ENCODE measurements at places on chromosomes 1 and 21.

- H3K36me3 ChIP-seq = peaks cover 42% of the 10 kb centered on the region
- ATAC-seq = no peak
- no peaks in the 10 kb centered on the region for H3K27me3 ChIP-seq
- H3K4me3 ChIP-seq = no peak overlapping the region
- no peak overlapping the region for H3K27ac ChIP-seq
- no peaks in the 10 kb centered on the region for H3K4me1 ChIP-seq
Measured at GRCh38 chr1:20840731-20841130, 53.6 kb upstream of the HP1BP3 start.

GRCh38 chr1:155706139-155706538, 17.2 kb downstream of the DAP3 start:
- peaks cover 19% of the 10 kb centered on the region for H3K4me1 ChIP-seq
- ATAC-seq = no peak
- peaks cover 23% of the 10 kb centered on the region for H3K36me3 ChIP-seq
- H3K27ac ChIP-seq = no peak overlapping the region
- H3K4me3 ChIP-seq = no peak overlapping the region

DNA sequence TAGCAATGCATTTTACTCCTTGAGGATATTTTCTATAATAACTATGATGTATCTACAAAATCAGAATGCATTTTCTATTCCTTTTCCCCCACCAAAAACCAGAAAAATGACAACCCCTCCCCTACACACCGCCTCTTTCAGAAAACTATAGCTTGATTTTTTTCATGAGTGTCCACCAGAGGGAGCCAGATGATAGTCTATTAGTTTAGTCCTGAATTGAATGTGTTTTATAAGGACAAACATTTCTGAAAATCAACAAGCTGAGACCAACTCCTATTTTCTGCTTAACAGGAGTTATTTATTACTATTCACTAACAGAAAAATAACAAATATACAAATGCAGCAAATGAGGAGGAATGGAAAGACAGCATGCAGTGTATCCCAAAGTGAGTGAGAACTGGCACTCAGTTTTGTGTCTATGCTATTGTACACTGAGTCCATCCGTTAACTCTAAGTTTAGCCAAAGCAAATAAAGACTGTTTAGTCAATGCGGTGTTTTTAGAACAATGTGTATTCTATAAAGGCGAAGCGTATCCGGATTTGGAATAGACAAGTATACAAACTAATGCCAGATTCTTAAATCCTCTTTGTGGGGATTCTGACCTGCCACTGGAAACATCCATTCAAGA, 182.6 kb downstream of the VAV3 start:
- no peaks in the 10 kb centered on the region for H3K36me3 ChIP-seq
- H3K4me3 ChIP-seq = no peak overlapping the region
- ATAC-seq = no peak
- no peaks in the 10 kb centered on the region for H3K27me3 ChIP-seq

DNA sequence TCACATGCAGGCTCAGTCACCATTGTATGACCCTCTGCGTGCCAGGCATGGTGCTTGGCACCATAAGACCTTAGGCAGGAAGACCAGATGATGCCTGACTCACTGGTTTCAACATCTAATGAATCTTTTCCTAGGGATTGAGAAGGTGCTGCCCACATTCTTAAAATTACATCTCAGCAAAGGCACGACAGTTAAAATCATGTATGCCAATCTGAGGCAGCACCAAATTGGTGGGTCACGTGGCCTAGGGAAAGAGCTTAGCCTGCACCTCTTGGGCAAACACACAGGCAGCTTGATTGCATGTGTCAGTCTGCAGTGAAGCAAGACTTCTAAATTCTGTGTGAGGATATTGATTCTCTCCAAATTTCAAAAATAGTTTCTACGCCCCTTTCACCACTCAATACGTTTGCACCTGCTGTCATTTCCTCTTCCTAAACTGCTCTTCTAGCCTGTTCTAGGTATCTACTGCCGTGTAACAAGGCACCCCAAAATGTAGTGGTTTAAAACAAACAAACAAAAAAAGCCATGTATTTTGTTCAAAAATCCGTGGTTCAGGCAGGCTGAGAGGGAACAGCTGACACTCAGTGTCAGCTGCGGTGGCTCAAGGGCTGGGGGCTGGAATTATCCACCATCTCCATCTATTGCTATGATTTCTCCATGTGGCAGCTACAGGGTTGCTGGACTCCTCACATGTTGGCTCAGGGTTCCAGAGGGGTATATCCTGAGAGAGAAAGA, 160.2 kb upstream of the FGGY start:
- H3K4me1 ChIP-seq = peaks cover 28% of the 10 kb centered on the region
- ATAC-seq = no peak
- no peak overlapping the region for H3K4me3 ChIP-seq
- H3K27me3 ChIP-seq = no peaks in the 10 kb centered on the region

- no peak for ATAC-seq
- H3K27ac ChIP-seq = no peak overlapping the region
- no peak overlapping the region for H3K4me3 ChIP-seq
Measured at GRCh38 chr21:36910581-36911307, 55.7 kb downstream of the HLCS start.

DNA sequence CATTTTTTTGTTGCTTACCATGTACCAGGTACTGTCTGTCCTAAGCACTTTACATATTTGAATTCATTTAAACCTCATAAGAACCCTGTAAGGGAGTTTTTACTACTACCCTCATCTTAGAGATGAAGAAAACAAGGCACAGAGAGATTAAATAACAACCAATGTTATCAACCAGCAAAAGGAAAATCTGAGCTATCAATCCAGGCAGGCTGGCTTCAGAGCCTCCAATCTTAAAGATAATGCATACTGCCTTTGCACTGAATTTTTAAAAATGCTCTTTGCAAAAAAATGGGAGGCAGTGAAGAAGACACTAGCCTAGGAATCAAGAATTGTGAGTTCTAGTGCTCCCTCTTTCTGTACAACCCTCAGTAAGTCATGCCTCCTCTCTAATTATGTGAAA, 18.7 kb downstream of the NDC1 start:
- H3K4me3 ChIP-seq = no peak overlapping the region
- ATAC-seq = no peak
- no peaks in the 10 kb centered on the region for H3K27me3 ChIP-seq
- H3K4me1 ChIP-seq = no peaks in the 10 kb centered on the region
- peaks cover 65% of the 10 kb centered on the region for H3K36me3 ChIP-seq

DNA sequence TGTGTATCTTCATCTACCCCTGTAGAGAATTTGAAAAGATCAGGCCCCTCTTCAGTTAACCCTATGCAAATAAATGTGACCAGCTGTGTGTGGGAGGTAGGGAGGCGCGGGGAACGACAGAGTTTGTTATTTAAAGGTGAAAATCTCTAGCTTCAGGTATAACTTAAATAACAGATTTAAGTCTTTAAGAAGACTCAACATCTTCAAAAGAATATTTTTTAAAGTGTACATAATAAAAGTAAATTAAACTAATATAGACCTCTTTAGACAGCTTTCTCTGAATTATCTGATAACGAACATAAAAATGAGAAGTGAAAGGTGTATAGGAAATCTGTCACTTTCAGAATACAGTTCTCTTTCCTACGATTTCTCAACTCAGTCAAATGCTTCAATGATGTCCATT, 16.0 kb downstream of the ANGPTL3 start:
- peak; percentile 81 for ATAC-seq
- H3K4me3 ChIP-seq = peak overlapping the region; percentile 54
- H3K36me3 ChIP-seq = peaks cover 13% of the 10 kb centered on the region
- no peaks in the 10 kb centered on the region for H3K27me3 ChIP-seq
- H3K4me1 ChIP-seq = peaks cover 18% of the 10 kb centered on the region

- H3K27ac ChIP-seq = no peak overlapping the region
- ATAC-seq = no peak
- H3K4me3 ChIP-seq = no peak overlapping the region
- peaks cover 11% of the 10 kb centered on the region for H3K4me1 ChIP-seq
- no peaks in the 10 kb centered on the region for H3K27me3 ChIP-seq
- H3K36me3 ChIP-seq = peaks cover 49% of the 10 kb centered on the region
Measured at GRCh38 chr1:204426971-204427701, 15.5 kb upstream of the PPP1R15B start.

- ATAC-seq = peak; percentile 92
- no peaks in the 10 kb centered on the region for H3K27me3 ChIP-seq
- H3K27ac ChIP-seq = no peak overlapping the region
- peaks cover 31% of the 10 kb centered on the region for H3K36me3 ChIP-seq
- H3K4me3 ChIP-seq = no peak overlapping the region
Measured at GRCh38 chr21:45128613-45129188, 54.3 kb downstream of the ADARB1 start.

DNA sequence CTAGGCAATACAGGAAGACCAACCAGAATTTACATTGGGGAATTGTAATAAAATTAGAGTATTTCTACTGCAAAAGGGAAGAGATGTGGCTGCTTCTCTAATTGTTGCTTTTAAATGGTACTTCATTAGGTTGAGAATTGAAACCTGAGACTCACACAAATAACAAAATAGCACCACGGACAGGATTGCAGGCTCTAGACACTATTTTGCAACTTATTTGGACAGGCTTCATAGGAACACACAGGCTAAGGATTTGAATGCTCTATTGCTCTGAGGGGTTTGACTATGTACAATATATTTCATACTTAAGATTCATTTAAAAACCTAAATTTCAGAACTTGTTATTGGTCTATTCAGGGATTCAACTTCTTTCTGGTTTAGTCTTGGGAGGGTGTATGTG, 79.6 kb downstream of the ATP1B1 start:
- H3K27ac ChIP-seq = no peak overlapping the region
- H3K4me1 ChIP-seq = no peaks in the 10 kb centered on the region
- H3K36me3 ChIP-seq = peaks cover 11% of the 10 kb centered on the region

DNA sequence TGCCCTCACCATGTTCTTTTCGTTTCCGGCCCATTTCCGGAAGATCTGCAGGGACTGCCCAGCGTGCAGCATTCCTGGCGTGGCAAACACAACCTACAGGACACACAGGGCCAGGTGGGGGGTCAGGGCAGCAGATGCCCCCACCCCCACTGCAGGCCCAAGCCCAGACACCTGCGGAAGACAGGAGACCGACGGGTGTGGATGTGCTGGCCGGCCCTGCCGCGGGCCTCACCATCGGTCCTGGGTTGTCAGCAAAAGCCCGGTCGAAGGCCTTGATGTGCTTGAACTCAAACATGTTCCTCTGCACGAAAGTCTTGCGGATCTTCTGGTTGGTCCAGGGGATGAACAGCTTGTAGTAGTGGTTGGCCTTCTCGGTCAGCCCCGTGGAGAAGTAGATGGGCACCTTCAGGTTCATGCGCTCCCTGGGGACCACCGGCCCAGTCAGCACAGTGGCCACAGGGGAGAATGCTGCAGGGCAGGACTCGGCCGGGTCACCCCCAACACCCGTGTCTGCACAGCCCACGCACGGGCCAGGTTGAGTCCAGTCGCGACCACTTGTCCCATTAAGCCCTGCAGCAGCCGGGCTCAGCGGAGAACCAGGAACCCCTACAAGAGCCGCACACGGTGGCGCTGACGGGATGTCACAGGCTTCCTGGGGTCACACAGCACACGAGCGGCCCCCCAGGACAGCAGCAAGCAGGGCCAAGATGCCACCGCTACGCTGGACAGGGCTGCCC, 5.3 kb downstream of the PUSL1 start:
- H3K36me3 ChIP-seq = peaks cover 23% of the 10 kb centered on the region
- no peak overlapping the region for H3K27ac ChIP-seq
- H3K4me3 ChIP-seq = no peak overlapping the region
- H3K27me3 ChIP-seq = no peaks in the 10 kb centered on the region
- ATAC-seq = no peak

DNA sequence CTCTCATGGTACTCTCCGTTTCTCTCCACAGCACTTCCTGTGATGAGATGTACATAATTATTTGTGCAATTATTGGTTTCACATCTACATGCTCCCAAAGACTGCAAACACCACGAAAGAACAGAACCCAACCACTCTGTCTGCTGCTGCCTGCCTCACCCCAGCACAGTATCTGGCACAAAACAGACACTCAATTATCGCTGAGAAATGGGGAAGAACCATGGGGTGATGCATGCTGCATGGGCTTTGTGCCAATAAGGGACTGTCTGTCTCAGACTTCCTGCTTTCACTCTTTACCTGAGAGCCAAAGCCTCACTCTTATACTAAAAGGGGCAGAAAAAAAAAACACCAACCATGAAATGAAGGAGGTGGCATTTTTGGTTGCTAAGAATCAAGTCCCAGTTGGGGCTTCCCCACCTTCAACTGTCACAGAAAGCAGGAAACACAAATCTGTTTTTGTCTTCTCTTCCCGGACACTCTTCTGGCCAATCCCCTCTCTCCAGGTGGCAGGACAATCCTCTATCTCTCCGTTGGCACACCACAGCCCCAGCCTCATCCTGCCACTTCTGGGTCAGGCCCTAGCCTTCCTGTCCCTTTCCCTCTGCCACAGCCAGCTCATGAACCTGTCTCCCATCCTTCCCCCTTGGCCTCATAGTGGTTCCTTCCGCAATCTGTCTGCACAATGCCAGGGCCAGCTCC, 82.0 kb downstream of the TGFBR3 start:
- peaks cover 14% of the 10 kb centered on the region for H3K4me1 ChIP-seq
- no peaks in the 10 kb centered on the region for H3K36me3 ChIP-seq
- H3K27ac ChIP-seq = peak overlapping the region; percentile 76
- ATAC-seq = peak; percentile 88
- peak overlapping the region; percentile 32 for H3K4me3 ChIP-seq
- H3K27me3 ChIP-seq = no peaks in the 10 kb centered on the region

- H3K4me3 ChIP-seq = no peak overlapping the region
- H3K27ac ChIP-seq = no peak overlapping the region
- no peaks in the 10 kb centered on the region for H3K4me1 ChIP-seq
- no peak for ATAC-seq
- peaks cover 34% of the 10 kb centered on the region for H3K27me3 ChIP-seq
Measured at GRCh38 chr1:10722803-10723202, 73.6 kb downstream of the CASZ1 start.

GRCh38 chr1:103788377-103788776, 38.7 kb downstream of the AMY1C start:
- peaks cover 9% of the 10 kb centered on the region for H3K4me1 ChIP-seq
- H3K4me3 ChIP-seq = no peak overlapping the region
- no peaks in the 10 kb centered on the region for H3K36me3 ChIP-seq
- H3K27me3 ChIP-seq = no peaks in the 10 kb centered on the region

DNA sequence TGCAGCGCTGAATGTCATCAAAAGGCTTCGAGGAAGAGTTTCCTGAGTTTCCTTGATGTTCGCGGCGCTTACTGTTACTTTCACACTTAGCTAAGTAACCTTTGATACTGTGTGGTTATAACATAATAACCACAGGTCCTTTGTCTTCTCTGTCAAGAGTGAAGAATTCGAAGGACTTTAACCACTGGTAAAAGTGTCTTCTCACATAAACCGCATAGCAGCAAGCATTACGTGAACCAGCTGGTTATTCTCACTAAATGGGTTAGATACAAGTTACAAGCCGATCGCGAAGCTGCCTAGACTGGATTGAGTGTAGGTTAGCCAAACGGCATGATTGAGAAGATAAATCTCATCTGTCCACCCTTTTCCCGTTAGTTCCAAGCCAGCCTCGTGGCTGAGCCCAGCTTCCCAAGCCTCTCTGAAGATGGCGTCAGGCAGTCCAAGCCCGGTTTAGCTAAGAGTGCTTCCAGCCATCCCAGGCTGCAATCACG, 18.3 kb upstream of the IFNGR2 start:
- H3K4me1 ChIP-seq = peaks cover 67% of the 10 kb centered on the region
- H3K27ac ChIP-seq = peak overlapping the region; percentile 88
- no peak overlapping the region for H3K4me3 ChIP-seq
- ATAC-seq = no peak
